T-helper 2 cell treated with Interferon-gamma antibody and Interleukin-4, amounts not matched to agents 5 μg/mL and 100 μg/mL, for 36 hours (primary cell): ENCODE measurements at places on chromosomes 3 and 15.
A peak's percentile ranks its signal among the peaks of the same experiment; 100 is the strongest.

DNA sequence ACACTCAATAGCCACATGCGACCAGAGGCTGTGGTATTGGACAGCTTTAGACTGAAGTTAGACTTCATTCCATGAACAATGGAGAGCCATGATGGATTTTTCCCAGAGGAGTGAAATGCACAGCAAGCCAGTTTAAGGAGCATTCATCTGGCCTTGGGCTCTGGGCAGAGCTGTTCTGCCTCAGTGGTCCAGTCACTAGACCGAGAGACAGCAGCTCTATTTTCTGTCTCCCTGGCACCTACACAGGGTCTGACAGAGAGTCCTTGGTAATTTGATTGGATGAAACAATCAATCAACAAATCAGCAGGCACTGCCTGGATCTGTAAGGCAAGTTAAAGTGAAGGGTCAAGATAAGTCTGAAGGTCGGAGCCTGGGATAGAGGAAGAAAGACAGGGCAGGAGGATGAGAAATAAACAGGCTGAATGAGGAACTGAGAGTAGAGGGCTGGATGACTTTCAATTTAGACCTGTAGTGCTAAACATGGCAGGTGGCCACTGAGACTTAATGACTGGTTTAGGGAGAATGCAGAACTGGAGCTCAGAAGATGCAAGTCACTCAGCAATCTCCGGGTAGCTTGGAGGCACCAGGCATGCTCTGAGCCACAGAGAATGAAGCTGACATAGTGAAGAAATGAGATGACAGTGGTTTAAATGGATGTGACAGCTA is 98.5 kb upstream of the SLC25A36 start:
- no peak for DNase-seq
- no peaks in the 10 kb centered on the region for H3K36me3 ChIP-seq
- no peak overlapping the region for H3K27ac ChIP-seq
- no peak overlapping the region for H3K4me3 ChIP-seq
- H3K4me1 ChIP-seq = peaks cover 14% of the 10 kb centered on the region

DNA sequence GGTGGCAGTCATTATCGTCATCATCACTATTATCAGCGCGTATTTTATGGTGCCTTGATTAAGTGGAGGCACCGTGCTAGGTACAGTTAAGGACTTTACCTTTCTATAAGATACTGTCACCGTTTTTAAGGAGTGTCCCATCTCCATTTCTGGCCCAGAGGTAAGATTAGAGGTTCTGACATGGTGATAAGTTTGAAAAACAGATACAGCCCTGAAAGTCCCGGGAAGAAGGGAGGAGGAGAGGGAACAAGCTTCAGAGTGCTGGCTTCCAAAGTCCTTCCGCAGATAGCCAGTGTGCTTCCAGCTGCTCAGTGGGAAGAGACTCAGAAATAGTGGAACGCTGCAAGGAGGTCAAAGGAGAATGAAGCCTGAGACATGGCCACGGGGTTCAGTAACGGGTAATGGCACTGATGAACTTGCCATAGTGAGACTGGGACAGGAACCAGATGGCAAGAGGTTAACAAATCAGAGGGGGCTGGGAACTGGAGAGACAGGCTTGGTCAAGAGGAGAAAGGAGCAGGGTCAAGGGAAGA is 9.1 kb upstream of the TM4SF4 start:
- H3K4me3 ChIP-seq = no peak overlapping the region
- H3K4me1 ChIP-seq = no peaks in the 10 kb centered on the region
- DNase-seq = no peak
- no peak overlapping the region for H3K27ac ChIP-seq

GRCh38 chr3:152447511-152447910 is 178.8 kb downstream of the MBNL1 start:
- H3K27me3 ChIP-seq = no peaks in the 10 kb centered on the region
- peaks cover 29% of the 10 kb centered on the region for H3K4me1 ChIP-seq
- H3K4me3 ChIP-seq = no peak overlapping the region
- peaks cover 52% of the 10 kb centered on the region for H3K36me3 ChIP-seq

DNA sequence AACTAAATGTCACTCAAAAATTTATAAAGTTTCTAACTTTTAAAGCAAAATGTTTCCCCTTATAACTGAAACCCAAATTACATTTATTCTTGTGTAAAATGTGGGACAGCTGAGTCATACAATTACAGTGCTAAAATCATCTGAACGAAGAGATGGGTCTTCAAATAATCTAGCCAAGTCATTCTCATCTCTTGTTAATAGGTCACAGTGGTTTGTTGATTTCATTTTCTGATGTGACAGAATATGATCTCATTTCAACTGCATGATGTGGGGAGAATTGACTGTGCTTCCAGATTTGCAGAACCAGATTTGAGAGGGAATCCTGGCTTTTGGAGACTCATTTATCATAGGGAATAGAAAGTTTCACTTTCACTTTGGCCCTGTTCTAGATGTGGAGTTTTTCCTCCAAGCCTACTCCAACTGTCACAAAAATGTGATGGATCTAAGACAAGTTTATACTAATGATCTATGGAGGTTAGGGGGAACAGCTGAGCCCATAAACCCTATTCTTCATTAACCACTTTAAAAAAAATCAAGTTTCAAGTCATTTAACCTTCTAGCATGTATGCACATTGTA is 685.0 kb downstream of the PDCD6IP start:
- H3K36me3 ChIP-seq = no peaks in the 10 kb centered on the region
- no peak for DNase-seq
- H3K27me3 ChIP-seq = no peaks in the 10 kb centered on the region
- H3K27ac ChIP-seq = no peak overlapping the region
- peak overlapping the region; percentile 32 for H3K4me3 ChIP-seq
- H3K4me1 ChIP-seq = no peaks in the 10 kb centered on the region

GRCh38 chr3:4988983-4989834 is 10.0 kb downstream of the BHLHE40 start:
- no peaks in the 10 kb centered on the region for H3K27me3 ChIP-seq
- peaks cover 52% of the 10 kb centered on the region for H3K4me1 ChIP-seq
- H3K27ac ChIP-seq = peak overlapping the region; percentile 49
- H3K36me3 ChIP-seq = peaks cover 21% of the 10 kb centered on the region

DNA sequence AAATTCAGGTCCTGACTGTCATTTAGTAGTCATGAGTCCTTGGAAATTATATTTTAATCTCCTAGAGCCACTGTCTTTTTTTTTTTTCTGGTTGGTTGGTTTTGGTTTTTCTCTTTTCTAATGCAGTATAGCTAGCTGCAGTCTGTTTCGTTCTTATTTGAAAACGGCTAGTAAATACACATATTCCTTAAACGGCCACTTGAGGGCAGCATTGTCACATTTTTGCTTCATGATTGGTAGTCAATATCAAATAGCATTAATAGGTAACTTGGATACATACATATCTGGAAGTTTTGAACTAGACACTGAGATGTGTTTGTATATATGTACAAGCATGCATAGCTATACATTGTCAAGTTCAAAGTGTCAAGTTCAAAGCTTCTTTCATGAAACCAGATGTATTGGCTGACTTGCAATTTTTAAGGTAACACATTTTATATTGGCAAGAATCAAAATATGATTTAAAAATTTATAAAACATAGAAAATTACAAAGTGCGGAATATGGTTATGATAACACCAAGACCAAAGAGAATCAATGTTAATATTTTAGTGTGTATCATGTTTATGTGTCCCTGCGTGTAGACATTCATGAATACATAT is 22.5 kb downstream of the GABRA5 start:
- no peaks in the 10 kb centered on the region for H3K4me1 ChIP-seq
- H3K36me3 ChIP-seq = no peaks in the 10 kb centered on the region
- no peak for DNase-seq
- no peak overlapping the region for H3K27ac ChIP-seq
- H3K27me3 ChIP-seq = no peaks in the 10 kb centered on the region
- H3K4me3 ChIP-seq = no peak overlapping the region

DNA sequence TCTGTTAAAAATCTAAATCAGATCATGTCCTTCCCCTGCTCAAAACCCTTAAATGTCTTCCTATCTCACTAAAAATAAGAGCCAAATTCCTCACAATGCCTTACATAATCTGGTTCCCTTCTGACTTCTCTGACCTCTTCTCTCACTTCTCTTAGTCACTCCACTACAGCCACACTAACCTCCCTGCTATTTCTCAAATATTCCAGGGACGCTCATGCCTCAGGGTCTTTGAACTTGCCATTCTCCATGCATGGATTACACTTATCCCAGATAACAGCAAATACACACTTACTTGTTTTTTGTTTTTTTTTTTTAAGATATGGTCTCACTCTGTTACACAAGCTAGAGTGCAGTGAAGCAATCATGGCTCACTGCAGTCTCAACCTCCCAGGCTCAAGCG is 8.5 kb downstream of the TP53BP1 start:
- no peak for DNase-seq
- H3K27me3 ChIP-seq = no peaks in the 10 kb centered on the region
- peaks cover 10% of the 10 kb centered on the region for H3K4me1 ChIP-seq

DNA sequence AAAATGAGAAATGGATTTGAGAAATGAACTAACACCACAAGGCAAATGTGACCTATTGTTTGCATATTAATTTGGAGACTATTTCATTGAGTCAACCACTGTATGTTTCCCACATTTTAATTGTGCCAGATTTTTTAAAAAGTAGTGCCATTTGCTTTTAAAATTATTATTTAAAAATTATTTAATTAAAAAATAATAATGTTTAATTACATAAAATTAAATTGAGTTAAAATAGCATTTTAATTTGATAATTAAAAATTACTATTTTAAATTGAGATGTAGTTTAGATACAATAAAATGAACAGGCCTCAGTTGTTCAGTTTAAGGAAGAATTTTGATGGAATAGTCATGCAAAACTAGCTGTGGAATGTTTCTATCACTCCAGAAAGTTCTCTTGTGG is 62.7 kb upstream of the GATM start:
- H3K4me3 ChIP-seq = no peak overlapping the region
- H3K27me3 ChIP-seq = peaks cover 10% of the 10 kb centered on the region
- DNase-seq = no peak
